H1 (cell line): ENCODE measurements at places on chromosomes 12 and 14. TPM values are rescaled to one million over a fixed set of nuclear protein-coding genes. Genes with fewer than 3 reads are reported as not detected.

RNU4-1 gene
- 1,424 and 1,786 TPM in 2 replicates for total RNA-seq

BMP4 gene
- 5.4 and 5.9 TPM in 2 replicates for total RNA-seq

PLCZ1 gene
- total RNA-seq: not detected in 2 replicates

IL31 gene
- not detected in 2 replicates for total RNA-seq

FGF6 gene
- total RNA-seq: not detected in 2 replicates

MAP1LC3B2 gene
- total RNA-seq: 1.3 and 1.5 TPM in 2 replicates

DNA sequence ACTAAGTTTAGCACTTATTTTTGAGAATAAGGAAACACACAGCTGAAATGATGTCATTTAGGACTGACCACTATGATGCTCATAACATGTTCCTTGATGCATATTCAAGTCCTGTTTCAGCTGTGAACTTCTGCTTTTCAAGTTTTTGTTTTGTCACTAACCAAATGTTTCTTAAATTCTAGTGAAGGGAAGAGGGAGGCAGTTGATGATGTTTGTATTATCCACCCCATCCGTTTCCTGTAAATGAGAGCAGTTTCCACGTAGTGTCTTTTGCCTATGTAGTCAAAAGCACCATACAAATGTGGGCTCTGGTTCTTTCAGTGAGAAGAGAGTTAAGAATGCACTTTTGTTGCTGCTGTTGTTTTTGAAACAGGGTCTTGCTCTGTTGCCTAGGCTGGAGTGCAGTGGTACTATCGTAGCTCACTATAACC lies 491.8 kb downstream of the PCNX1 start:
- DNase-seq: no peak

- DNase-seq: no peak
Observed at GRCh38 chr12:25694072-25694471, 141.0 kb upstream of the LMNTD1 start.

DNA sequence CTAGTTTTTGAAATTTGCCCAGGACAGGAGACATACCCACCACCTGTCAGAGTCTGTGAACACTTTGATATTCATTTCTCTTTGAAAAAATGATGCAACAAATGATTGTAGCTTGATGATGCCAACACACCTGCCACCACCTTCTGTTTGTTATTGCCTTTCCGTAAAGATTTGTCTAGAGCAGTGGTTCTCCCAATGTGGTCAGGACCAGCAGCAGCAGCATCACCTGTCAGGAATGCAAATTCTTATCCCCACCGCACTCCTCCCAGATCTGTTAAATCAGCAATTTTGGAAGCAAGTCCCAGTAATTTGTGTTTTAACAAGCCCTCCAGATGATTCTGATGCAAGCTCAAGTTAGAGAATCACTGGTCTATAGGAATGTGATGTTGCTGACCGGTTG lies 9.9 kb downstream of the CCDC175 start:
- no peak for DNase-seq

GRCh38 chr14:70916300-70916699 lies 9.0 kb downstream of the PCNX1 start:
- no peak for DNase-seq

GRCh38 chr12:117507548-117507947 lies 146.1 kb upstream of the NOS1 start:
- DNase-seq: no peak

DNA sequence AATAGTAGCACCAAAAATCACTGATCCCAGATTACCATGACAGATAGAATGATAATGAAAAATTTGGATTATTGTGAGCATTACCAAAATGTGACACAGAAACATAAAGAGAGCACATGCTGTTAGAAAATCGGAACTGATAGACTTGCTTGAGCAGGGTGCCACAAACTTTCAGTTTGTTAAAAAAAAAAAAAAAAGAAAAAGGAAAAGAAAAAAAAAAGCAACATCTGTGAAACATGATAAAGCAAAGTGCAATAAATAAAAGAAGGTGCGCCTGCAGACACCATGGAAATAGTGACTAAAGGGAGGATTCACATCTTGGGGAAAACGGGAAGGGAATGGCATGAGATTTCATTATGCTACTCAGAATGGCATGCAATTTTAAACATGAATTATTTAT lies 6.6 kb upstream of the PARP11 start:
- no peak for DNase-seq

DNA sequence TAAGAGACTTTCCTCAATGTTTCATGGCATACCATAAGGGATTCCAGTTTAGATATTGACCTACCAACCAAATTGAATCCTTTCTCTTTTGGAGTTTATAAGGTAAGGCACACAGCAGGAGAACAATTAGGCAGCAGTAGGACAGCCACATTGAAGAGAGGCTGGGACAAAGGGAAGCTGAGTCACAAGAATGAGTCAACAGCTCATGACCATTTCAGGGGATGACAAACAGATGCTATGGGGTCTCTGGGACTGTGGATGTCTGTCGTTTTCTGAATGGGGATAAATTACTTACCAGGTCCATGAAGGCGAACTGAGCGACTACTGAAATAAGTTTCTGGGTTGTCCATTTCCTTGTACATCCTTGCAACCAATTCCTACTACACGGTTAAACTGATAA lies 48.6 kb upstream of the E2F7 start:
- no peak for DNase-seq

- no peak for DNase-seq
Observed at GRCh38 chr12:108495823-108496579, 19.1 kb upstream of the FICD start.

- DNase-seq: no peak
Observed at GRCh38 chr12:108587826-108588225, 10.1 kb downstream of the TMEM119 start.

DNA sequence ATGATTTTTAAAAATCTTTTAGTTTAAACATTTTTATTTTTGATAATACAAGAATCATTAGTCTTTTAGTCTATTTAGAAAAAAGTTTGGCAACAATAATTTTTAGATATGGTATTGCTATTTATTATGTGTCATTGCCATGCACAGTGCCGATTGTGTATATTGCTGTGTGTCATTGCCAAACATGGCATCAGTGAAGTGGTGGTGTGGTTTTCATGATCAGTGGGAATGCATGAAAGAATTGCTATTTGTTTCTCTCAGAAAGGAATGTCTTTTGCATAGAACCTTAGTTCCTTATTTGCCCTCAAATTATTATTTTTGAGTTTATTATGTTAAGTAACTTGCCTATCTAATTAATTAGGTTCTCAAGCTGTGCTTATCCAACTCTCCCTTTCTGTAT lies 397.5 kb upstream of the PDE3A start:
- DNase-seq: no peak
